ENCODE measurements at places on chromosomes 3 and 15.

- DNase-seq: no peak
These were observed 2.1 kb upstream of the DLEC1 start for GRCh38 chr3:38036906-38037305.

GRCh38 chr15:91894606-91895005, 41.1 kb downstream of the SLCO3A1 start:
- no peak for DNase-seq

GRCh38 chr3:154334973-154335420, 10.7 kb upstream of the DHX36 start:
- no peak for DNase-seq

GRCh38 chr15:65476903-65477302, 40.6 kb downstream of the DPP8 start:
- DNase-seq: no peak

DNA sequence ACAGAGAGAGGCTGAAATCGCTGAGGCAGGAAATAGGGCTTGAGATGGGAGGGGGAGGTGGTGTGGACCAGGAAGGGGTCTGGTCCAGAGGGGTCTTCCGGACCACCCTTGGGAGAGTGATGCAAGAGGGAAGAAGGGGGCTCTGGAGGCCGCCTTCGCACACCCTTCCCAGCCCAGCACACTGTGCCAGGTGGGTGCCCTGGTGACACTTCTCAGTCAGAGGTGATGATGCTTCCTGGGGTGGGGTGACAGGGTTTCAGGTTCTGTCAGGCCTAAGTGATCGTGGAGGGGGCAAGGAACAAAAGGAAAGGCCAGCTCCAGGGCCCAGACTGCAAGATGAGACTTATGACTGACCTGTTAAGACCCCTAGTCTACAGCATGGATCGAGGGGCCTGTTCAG, 12.7 kb downstream of the SEMA3G start:
- DNase-seq: no peak

GRCh38 chr3:148307443-148307843, 390.3 kb upstream of the AGTR1 start:
- DNase-seq: no peak

GRCh38 chr15:72965671-72966070, 86.6 kb upstream of the NEO1 start:
- no peak for DNase-seq

DNA sequence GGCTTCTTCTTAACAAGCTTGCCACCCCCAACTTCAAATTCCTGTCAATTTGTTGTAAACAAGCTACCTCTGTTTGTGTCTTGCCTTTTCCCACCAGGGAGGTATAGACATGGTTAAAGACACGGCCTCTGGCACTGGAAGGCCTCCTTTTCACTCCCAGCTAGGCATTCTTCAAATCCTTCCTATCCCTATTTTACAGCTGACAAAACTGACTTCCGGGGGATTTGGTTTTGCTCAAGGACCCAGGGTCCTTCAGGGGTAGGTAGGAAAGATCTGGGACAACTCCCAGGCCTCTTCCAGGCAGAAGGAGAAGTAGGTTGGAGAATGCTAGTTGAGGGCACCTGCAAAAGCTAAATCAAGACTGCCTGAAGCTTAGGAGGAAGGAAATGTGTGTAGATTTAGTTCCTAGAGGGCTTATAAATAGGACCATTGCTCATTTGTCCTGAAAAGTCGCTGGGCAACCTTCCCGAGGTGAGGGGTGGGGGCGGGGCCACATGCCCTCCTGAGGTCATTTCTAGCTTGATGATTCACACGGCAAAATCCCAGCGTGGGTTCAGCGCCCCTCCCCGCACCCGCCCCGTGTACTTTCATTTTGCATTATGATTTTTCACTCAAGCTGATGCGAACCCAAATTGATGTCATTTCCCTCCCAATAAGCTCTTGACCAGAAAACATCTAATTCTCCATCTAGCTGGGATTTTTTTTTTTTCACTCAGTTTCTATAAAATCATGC, 365.5 kb downstream of the SHQ1 start:
- no peak for DNase-seq

GRCh38 chr3:64957408-64958198, 269.8 kb upstream of the ADAMTS9 start:
- DNase-seq: no peak

Measured in C1 segment of cervical spinal cord (tissue), 14 donors.